ENCODE measurements at places on chromosomes 16 and 17.

DNA sequence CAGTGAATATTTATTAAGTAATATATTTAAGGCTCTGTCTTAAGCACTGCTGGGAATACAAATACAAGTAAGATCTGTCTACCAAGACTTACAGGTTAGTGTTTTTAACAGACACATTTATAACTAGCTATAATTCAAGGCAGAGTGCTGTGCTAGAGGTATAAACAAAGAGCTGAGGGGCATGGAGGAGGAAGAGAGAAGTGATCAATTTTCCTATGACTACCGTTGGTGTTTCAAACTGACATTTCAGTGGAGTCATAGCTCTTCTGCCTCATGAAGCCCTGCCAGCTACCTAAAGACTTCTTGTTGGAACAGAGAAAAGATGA lies 79.9 kb downstream of the CYB561 start:
- DNase-seq: no peak

- no peak for DNase-seq
These were observed 42.5 kb downstream of the ERN1 start for GRCh38 chr17:64087252-64088005.

DNA sequence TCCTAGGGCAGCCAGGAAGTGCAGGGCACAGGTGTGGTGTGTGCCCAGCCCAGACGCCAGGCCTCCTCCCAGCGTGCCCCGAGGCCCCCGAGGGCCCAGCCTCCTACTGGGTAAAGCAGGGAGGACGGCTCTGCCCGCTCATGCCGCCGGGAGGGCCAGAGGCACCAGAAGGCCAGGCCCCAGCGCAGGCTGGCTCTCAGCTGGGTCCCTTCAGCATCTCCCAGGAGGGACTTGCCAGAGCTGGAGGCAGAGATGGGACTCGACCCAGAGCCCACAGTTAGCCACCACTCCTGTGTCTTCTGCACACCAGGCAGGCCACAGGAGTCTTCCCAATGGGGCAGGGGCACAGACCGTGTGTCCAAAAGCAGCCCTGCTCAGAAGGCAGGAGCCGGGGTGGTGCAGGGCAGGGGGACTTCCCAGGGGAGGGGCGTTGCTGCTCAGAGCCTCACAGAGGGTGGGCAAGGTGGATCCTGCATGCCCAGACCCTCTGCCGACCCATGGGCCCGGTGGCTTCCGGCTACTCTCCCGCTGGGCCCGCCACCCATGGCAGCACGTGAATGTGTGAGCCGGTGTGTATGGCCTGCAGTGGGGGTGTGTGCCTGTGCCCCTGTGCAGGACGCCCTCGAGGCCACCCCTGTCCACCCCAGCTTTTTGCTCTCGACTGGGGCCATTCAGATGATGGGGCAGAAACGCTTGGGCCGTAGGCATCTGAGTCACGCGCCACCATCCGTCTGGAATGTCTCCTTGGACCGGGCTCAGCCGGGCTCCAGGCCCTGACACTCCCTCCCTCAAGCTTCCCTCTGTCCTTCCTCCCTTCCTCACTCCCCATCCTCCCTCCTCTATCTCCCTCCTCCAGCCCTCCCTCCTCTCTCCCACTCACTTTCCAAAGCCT lies 5.7 kb upstream of the ZNF469 start:
- DNase-seq: no peak

GRCh38 chr16:29720703-29721102 lies 25.1 kb downstream of the C16orf54 start:
- no peak for DNase-seq

- peak; percentile 19 for DNase-seq
These were observed 20.8 kb upstream of the ZFHX3 start for GRCh38 chr16:73068541-73069401.

DNA sequence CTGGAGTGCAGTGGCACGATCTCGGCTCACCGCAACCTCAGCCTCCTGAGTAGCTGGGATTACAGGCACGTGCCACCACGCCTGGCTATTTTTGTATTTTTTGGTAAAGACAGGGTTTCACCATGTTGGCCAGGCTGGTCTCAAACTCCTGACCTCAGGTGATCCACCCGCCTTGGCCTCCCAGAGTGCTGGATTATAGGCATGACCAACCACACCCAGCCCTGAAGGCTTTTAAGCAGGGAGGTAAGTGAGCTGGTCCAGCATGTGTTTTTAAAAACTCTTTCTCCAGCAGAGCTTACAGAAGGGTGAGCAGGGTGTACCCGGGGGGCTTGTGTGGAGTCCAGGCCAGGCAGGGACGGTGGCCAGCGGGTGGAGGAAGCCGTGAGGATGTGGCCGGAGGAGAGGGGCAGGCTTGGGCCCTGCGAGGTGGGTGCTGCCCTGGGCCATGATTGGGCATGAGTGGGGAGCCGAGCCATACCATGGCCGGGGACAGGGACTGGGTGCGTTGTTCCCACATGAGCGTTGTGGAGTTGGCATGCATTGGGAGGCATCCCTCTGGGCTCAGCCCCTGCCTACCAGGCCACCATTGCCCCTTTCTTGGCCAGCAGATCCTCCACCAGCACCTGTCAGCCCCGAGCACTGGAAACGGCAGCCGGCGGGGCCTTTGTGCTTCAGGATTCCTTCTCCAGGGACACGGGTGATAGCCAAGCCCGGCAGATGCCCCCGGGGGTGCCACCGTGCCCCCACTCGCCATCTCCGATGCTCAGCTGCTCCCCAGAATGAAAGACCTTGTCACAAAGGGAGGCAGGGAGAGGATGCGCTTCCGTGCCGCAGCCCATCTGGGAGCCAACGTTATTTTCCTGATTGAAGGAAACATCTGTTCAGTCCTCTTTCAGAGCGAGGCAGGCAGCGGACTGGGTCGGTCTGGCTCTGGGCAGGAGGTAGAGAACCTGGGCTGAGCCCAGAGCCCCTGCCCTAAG lies 64.5 kb downstream of the RAI1 start:
- DNase-seq: no peak

DNA sequence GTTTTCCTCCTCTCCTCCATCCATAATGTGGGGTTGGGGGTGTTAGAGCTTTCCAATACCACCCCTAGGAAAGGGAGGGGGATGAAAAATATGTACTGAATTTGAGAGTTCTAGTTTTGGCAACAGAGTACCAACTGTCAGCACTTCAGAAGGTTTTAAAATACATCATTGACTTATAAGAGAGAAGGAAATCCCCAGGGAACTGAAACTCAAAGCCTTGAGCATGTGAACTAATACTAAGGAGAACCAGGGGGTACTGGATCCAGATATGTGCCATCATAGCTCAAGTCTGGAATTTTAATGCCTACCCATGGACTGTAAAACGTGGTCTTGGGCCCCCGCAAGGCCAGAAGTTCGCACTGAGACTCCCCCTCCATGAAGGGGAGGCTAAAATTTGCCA lies 15.8 kb downstream of the CACNG5 start:
- DNase-seq: no peak

DNA sequence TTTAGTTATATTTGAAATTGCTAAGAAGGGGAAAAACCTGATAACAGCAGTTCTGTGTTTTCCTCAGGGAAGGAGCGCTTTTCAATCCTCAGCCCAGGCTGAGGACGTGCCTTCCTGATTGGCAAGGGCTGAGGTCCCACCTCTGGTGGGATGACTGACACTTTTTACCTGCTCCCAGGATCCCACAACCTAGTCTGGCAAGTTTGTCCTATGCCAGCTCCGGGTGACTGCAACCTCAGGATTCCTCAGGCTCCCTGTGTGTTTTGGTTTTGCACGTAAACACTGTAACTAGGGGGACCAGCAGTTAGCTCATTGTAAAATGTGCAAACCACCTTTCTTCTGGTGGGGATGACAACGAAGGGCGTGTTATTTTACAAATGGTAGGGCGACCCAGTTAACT lies 7.5 kb downstream of the MARCHF10 start:
- no peak for DNase-seq

DNA sequence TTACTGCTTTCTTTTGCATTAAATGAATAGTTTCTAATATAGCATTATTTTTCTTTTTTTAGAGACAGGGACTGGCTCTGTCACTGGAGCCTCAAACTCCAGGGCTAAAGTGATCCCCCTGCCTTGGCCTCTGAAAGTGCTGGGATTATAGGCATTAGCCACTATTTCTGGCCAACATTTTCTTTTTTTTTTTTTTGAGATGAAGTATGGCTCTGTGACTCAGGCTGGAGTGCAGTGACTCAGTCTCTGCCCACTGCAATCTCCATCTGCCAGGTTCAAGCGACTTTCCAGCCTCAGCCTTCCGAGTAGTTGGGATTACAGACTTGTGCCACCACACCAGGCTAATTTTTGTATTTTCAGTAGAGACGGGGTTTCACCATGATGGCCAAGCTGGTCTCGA lies 2.0 kb upstream of the DUXB start:
- no peak for DNase-seq

DNA sequence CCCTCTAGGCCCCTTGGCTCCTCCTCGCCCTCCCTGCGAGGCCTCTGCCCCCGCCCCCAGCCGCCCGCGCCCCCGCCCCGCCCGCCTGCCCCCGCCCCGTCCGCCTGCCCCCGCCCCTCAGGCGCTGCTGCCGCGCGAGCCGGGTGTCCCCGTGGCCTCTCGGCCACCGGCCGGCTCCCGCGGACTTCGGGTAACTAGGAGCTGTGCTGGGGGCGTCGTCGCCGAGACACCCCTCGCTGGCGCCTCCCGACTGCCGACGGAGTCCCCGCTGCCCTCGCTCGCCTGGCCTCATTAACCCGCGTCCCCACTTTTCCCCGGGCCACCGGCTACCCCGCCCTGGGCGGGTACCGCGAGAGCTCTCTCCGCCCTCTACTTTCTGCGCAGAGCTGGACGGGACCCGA lies at the start of gene TLCD1:
Gene TLCD1, minus strand, starts transcription at position 8 of the 401 bp plus-strand sequence. CDS start 136 bp downstream, outside the sequence.
- no peak for DNase-seq
